Activated T-cell treated with anti-CD3 and anti-CD28 coated beads, Interleukin-2, amount 50 U/mL, for 48 hours (primary cell): ENCODE measurements at places on chromosomes 1 and 21.

GRCh38 chr1:172885411-172885810 is 165.3 kb downstream of the TNFSF18 start:
- DNase-seq: no peak

DNA sequence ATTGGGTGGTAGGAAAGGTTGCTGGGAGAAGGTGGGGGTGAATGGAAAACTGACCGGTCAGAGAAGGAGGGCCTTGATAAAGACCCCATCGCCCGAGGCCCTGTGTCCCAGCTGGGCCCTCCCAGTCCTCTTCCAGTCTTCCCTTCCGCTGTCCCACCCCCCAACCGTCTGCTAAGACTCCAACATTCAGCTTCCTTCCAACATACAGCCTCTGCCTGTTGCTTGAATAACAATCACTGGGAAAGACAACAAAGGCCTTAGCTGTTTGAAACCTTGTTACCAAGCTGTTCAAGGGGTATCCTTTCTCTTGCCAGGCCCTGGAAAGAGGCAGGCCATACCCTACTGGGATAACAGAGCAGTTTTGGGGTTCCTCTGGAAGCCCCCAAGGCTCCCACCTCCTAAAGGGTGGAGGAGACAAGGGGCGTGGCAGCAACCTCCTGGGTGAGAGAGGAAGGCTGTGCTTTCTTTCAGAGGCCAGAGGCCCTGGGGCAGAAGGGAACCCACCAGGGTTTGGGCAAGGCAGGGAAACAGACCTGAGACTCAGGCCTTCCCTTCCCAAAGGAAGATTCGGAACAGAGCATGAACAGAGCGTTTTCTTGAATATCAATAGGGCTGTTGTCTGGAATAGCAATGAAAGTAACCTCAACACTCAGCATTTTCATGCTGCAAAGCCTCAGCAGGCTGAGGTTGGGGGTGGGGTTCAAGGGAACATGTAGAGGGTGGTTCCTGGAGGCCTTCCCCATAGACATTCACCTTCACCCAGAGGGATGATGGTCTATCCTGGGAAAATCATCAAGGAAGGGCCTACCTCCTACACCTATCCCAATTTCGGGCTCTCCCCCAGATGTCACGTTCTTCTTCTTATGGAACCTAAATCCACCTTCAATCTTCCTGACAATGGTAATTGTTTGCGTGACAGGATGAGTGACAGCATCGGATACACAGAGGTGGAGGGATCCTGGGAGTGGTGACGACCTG is 4.1 kb downstream of the ETNK2 start:
- no peak for DNase-seq

DNA sequence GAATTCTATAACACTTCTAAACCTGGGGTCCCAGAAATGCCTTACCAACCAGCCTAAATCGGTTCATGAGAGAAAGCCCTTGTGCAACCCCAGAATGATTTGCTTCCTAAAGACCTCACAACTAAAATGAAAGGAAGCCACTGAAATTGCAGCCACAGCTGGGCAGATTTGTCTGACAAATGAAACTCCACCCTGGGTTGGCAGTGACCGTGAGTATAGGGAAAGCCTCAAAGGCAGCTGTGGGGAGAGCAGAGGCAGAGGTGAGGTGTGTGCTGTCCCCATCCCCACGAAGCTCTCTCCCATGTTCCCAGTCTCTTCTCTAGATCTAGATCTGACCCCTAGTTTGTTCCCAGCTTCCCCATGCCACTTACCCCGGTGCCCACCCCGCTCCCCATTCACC is 23.1 kb downstream of the RHBDL2 start:
- no peak for DNase-seq

DNA sequence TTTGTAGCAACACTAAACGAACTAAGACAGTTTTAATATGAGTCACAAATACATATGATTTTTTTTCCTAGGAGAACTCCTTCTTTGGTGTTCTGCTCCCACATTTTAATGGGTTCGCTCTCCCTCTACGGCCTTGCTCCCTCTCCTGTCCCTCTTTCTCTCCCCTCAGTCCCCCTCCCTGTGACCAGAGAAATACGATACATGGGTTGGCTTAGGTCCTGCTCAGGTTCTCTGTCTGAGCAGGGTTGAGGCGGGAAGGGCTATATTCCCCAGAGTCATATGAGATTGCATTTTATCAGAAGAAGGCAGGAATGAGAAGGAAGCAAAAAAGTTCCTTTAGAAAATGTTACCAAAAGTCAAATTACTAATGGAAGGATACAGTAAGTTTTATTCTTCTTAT is 44.6 kb downstream of the UBE2U start:
- no peak for DNase-seq

DNA sequence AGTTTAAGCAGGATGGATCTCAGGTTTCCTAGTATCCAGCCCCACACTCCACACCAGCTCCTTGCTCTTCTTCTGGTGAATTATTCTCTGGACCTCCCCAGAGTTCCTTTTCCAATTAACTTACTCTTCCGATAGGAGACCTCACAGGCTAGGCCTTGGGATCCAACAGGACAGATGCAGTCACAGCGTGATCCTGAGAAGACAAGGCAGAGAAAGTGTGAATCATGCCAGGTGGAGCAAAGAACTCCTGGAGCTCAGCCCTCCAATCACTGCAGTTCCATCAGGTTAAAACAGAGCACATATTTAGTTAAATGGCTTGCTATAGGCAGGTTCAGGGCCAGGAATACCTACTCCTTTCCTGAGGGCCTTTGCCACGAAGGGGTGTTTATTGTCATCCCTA is 34.1 kb downstream of the C8B start:
- no peak for DNase-seq

GRCh38 chr1:204572923-204573922 is 57.0 kb downstream of the MDM4 start:
- DNase-seq: no peak

DNA sequence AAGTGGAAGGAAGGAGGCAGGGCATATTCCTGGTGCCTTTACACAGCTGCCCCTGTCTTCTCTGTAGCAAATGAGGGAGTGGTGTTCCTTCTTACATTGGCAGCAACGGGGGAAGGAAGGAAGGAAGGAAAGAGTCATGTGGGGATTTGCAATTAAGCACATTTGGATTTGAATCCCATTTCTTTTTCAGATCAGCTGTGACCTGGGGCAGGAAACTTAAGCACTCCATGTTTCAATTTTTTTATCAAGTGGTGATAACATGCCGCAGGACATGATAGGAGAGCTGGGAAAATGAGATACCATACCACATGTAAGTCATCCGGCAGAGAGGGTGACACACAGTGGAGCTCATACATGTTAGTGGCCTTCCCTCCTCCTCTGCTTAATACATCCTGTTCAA is 186.8 kb downstream of the APP start:
- DNase-seq: no peak

- no peak for DNase-seq
These were observed 347.4 kb upstream of the B3GALT2 start for GRCh38 chr1:193533853-193534252.

- no peak for DNase-seq
These were observed 11.1 kb downstream of the POFUT2 start for GRCh38 chr21:45276596-45276995.

DNA sequence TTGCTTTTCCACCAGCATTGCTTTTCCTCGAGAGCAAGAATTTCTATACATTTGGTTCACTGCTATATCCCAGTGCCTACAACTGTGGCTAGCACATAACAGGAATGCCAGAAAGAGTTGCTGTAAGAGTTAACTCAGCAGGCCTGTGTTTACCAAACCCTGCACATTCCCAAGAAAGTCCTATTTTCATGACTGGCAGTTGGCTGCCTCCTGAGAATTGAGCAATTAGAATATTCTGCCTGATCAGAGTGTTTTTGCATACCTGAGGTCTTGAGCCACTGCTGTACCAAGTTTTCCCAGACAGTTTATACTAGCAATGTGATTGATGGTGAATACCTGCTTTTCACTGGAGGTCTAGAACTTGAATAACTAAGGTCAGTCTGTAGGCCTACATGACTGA is 2.7 kb upstream of the GNPAT start:
- DNase-seq: no peak

DNA sequence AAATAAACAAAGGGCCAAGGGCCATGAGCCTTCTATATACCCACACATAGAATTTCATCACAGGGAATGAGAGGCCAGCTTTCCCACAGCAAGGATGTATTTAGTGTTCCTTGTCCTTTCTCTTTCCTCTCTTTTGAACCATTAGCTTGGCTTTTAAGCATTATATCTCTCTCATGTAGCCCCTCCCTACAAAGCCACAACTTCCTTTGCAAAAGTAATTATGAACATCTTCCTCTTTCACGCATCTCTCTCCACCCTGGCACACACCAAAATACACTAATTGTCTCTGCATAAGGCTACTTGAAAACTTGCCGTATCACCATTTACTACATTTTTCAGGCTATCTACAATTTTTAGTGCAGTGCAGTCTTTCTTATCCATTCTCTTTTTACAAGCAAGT is 1.9 kb upstream of the AK5 start:
- DNase-seq: no peak

DNA sequence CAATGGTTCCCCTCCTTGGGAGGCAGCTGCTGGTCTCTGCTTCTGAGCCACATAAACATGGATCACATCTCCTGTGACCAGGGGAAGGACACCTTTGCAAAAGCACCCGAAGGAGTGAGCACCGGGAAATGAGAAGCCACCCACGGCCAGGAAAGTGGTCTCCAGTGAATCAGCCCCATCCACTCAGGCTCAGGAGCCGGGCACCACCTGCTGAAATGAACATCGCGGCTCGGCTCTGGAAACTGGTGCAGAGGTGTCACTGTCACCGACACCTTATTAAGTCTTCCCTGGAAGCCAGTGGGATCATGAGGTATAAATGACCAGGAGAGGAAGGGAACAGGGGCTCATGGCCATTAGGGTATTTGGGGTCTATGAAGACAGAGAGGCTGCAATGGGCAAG is 207.2 kb upstream of the C1orf174 start:
- DNase-seq: no peak

GRCh38 chr1:233097959-233098580 is 147.7 kb downstream of the NTPCR start:
- no peak for DNase-seq

- DNase-seq: peak; percentile 57
These were observed at the start of gene RGS1 for GRCh38 chr1:192575499-192576189. RGS1 (plus strand) TSS chr1:192575773; CDS start chr1:192575793, 20 bp downstream.

DNA sequence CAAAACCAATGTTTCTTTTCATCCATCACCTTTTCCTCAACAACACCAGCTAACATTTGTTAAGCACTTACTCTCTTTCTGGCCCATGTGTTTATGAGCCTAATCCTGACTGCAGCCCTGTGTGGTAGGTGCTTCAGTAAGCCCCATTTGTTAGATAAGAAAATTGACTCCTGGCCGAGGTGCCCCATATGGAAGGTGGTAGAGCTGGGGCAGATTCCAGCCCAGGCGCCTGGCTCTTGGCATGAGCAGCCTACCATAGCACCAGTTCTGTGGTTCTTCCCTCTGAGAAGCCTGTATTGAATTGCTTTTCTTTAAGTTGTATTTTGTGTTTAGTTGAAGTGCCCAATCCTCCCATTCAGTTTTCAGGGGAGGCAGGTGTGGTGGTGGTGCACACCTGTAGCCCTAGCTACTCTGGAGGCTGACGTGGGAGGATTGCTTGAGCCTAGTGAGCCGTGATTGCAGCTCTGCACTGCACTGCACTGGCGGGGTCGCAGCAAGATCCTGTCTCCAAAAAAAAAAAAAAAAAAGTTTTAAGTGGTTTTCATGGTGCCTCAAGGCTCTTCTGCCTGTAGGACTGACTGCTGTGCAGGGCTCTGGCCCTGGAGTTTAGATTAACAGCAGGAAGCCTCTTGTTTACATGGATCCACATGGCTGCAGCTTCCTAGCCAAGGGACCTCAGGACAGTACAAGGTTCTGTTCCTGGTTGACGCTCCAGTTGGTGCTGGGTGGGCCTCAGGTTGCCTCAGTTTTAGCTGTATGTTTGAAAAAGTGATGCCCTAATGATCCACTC is 125.9 kb downstream of the MRPS6 start:
- no peak for DNase-seq
